ENCODE measurements at places on chromosomes 4 and X.

DNA sequence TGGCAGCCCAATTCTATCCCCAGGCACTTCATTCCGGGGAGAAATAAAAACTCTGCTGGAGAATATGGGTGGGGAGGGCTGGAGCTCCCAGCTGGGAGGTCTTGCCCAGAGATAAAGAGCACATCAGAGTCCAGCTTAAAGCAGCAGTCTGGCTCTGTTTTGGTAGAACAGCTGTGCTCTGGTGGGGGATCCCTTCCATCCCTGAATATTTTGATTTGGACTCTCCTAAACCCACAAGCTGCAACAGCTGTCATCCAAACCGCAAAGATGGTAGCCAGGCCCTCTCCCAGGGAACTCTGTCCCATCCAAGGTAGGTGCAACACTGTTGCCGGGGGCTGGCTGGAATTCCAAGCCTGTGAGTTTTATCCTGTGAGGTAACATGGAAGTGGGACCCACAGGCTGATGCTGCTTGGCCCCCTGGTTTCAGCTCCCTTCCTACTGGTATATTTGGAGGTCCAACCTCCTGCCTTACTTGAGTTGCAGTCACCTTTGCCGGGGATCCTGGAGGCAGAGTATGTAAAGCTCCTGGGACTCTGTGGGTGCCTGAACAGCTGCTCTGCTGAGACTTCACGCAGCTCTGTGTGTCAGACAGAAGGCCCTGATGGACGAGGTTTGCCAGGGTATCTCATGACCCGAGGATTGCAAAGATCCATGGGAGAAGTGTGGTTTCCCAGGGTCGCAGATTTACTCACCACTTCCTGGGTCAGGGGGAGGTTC is 203.5 kb upstream of the ITM2A start:
- no peak for ATAC-seq

DNA sequence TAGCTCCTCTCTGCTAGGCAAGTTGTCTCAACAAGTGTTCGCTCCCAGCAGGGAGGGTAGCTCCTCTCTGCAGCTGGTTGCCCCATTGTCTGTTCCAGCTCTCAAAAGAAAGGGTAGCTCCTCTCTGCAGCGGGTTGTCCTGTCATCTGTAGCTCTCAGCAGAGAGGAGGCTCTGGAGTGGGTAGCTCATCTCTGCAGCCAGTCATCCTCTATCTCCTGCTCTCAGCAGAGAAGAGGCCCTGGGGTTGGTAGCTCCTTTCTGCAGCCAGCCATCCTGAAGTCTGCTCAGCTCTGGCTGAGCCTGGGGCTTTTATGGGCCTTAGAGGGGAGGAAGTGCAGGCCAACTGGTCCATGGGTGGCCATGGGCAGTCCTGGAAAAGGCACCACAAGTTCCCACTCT is 342.7 kb downstream of the PTTG2 start:
- ATAC-seq: no peak

- no peak for ATAC-seq
Observed at GRCh38 chrX:1597345-1598020, 6.1 kb downstream of the AKAP17A start.

DNA sequence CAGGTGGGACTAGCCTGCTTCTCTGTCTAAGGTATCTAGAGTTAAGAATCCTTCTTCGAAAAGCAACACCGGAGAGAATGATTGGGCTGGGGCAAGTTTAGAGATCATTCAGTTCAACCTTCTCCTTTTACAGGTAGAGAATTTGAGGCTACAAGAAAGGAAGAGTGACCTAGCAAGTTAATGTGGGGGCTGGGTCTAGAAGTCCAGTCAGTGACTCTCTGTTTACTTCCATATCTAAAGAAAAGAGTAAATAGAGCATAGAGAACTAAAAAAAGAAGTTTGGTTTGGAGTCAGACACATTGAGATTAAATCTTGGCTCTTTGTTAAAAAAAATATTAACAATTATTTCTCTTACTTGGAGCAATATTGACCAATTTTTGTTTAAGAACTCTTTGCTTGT is 64.1 kb upstream of the NPNT start:
- no peak for ATAC-seq

GRCh38 chr4:55173580-55173979 is 48.2 kb upstream of the KDR start:
- no peak for ATAC-seq

DNA sequence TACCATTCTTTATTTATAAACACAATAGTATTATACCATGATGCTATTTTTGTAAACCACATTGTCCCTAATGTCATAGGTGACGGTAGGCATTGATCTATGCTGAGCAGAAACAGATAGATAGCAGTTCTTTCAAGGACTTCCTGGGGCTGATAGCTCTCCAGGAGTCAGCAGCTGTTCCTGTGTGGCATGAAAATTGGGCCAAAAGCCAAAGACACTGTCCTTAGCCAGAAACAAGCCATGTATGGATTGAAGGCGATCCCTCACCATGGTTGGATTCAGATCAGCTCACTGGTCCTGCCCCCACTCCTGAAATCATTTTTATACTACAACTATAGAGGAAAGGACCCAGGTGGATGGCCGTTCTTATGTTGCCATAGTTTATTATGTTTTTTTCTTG is 53.6 kb downstream of the DDX60 start:
- ATAC-seq: no peak

GRCh38 chrX:38458071-38458470 is 103.3 kb upstream of the TSPAN7 start:
- ATAC-seq: no peak

GRCh38 chr4:171025343-171025742 is 787.9 kb upstream of the GALNTL6 start:
- ATAC-seq: no peak

GRCh38 chr4:8294036-8294435 is 24.5 kb downstream of the HTRA3 start:
- no peak for ATAC-seq

- ATAC-seq: no peak
Observed at GRCh38 chr4:88967883-88968331, 89.1 kb downstream of the FAM13A start.
